Activated naive CD8-positive, alpha-beta T cell treated with anti-CD3 and anti-CD28 coated beads, Interleukin-2, amount 50 U/mL, for 24 hours (primary cell): ENCODE measurements at places on chromosomes 2 and 18.

DNA sequence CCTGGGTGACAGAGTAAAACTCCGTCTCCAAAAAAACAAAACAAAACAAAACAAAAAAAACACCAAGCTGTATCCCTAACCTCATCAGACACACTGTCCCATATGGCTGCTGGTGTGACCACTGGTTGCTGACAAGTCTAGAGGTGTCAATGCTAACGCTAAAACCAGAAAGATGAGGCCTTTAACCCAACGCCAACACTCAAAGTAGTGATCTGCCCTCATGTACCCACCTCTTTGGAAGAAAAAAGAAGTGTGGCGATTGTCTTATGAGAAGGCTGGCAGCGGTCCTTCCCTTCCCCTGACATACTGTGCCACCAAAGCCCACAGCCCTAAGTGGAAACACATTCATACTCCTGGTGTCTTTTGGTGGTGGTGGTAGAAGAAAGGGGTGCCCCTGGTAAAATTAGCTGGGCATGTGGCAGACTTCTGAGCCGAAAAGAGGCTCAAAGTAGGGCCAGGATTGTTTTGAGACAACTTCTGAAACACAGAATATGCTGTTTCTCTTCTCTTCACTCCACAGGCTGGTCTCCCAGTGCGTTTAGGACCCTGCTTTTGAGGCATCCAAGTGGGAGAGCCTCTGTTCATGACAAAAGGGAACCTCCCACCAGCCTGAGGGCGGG lies 9.8 kb downstream of the SERTAD2 start:
- DNase-seq: no peak

DNA sequence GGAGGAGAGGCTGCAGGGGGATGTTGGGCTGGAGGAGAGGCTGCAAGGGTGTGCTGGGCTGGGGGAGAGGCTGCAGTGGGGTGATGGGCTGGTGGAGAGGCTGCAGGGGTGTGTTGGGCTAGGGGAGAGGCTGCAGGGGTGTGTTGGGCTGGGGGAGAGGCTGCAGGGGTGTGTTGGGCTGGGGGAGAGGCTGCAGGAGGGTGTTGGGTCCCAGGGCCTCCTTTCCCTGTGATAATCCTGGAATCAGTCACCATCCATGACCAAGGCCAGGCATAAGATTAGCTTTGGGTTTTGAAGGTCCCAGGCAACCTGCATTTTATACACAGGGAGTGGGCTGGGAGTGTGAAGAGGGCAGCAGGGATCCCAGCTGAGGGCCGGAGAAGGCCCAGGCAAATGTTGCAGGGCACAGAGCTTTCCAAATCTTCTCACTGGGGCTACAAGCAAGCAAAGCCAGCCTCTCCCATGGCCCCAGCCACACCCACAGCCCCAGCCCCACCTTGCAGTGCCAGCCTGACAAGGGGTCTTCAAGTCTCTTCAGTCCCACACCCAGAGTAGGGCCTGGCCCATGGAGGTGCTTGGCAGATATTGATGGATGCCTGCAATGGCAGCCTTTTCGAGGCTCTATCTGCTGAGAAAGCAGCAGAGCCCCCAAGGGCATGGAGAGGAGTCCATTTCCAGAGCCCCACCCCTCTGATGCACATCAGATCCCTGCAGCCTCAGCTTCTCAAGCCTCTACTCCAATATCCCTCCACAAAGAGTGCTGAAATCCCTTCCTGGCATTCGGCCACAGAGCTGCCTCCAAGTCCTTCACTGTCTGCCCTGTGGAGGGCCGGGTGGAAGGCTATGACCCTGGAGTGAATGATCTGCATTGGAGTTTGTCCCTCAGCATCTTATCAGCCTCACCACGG lies 50.3 kb upstream of the GLI2 start:
- no peak for DNase-seq

DNA sequence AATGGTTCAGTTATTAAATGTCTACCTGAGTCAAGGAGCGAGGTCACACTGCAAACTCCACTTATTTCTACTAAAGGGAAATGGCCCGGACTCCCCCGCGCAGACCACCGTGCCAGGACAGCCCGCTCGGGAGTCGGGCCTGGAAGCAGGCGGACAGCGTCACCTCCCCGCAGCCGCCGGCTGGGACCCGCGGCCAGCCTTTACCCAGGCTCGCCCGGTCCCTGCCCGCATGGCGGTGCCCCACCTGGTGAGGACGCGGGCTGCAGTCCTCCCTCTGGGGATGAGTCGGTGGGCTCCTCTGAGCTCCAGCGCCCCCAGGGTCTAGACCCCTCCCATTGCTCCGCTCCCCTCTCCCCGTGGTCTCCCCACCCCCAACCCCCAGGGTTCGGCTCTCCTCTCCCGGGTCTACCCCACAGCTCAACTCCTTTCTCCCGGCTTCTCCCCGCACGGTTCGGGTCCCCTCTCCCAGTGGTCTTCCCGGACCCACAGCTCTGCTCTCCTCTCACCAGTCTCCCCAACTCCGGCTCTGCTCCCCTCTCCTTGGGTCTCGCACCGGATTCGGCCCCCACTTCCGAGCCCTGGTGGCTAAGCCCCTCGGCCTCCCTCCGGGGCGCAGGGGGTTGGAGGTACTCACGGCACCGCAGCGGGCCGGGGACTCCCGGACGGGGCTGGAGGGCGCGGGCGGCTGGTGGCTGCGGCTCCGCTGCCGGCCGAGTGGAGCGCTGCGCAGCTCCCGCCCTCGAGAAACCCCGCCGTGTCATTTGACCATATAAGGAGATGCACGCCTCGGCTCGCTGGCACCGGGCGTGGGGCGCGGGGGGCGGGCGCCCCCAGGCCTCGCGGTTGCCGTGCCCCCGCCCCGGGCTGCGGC lies at the start of gene FHL2:
TSS of gene FHL2 (minus strand) at position 716 of the 871 bp plus-strand sequence. CDS start 12,535 bp downstream, outside the sequence.
- peak; percentile 75 for DNase-seq

- DNase-seq: no peak
Measured at GRCh38 chr2:46334389-46335271, 37.4 kb downstream of the EPAS1 start.

DNA sequence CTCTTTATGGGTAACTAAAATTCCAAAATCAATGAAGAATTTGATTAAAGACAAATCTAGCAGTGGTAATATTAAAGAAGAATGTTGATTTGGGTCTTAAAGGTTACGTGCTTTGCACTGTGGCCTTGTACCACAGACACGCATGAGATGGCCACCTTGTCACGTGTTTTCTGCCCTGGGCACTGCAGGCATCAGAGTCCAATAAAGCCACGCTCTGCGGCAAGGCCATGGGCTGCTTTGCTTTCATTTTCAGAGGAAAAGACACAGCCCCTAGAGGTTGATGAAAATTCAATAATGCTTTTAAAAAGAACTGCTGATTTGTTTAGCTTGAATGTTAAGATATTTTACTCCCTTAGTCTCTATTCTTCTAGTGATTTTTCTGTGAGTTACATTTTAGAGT lies 30.4 kb downstream of the AOX1 start:
- no peak for DNase-seq

DNA sequence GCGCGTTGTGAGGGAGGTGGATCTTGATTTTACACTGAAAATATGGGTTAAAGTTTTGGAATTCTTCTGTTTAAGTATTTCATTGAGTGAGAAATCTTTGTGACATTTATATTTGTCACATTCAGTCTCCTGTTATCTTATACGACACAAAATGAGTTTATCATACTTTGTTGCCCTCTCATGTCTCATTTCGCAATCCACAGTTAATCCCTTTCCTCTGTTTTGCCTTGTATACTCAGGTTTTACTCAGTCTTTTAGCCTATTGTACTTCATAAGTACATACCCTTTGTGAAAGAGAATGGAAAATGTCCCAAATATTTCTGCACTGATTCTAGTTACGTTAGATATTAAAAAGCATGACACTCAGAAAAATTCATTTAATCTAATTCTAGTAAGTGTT lies 142.7 kb downstream of the ATP9B start:
- no peak for DNase-seq

GRCh38 chr2:227163998-227164762 lies at the start of the genes COL4A3 and COL4A4:
TSS of gene COL4A3 (plus strand) at chr2:227164624. CDS start at chr2:227164727, 103 bp downstream.
TSS of gene COL4A4 (minus strand) at chr2:227164205. CDS start at chr2:227147483, 16,722 bp downstream.
- DNase-seq: peak; percentile 6

- DNase-seq: no peak
Measured at GRCh38 chr2:153864022-153864421, 7.7 kb upstream of the GALNT13 start.

GRCh38 chr2:10343658-10344057 lies 41.0 kb downstream of the HPCAL1 start:
- DNase-seq: no peak

- no peak for DNase-seq
Measured at GRCh38 chr2:152632736-152633135, 84.5 kb downstream of the PRPF40A start.

- DNase-seq: no peak
Measured at GRCh38 chr2:104851291-104852089, 2.4 kb upstream of the POU3F3 start.

GRCh38 chr2:241357531-241357930 lies 1.4 kb downstream of the FARP2 start:
- no peak for DNase-seq

DNA sequence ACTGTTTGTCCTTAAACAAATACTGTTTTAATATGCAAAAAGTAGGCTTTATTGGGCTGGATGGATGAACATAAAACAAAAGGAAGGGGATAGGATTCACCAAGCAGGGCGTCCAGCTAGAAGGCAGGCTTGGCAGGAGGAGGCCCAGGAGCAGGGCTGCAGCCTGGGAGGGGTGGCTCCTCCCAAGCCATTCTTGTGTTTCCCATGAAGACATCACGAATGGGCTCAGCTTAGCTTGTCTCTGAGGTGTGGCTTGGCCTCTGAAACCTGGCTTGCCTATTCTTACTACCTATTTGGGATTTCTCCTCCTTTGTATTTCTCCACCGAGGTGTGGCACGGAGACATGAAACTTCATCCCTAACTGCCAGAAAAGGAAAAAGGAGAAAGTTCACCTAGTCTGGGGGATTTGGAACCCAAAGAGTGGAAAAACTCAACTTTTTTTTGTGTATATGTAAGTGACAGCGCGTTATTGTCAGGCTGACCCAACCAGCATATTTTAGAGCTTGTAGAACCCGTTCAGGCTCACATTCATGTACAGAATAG lies 481.9 kb upstream of the SPRED2 start:
- DNase-seq: no peak

DNA sequence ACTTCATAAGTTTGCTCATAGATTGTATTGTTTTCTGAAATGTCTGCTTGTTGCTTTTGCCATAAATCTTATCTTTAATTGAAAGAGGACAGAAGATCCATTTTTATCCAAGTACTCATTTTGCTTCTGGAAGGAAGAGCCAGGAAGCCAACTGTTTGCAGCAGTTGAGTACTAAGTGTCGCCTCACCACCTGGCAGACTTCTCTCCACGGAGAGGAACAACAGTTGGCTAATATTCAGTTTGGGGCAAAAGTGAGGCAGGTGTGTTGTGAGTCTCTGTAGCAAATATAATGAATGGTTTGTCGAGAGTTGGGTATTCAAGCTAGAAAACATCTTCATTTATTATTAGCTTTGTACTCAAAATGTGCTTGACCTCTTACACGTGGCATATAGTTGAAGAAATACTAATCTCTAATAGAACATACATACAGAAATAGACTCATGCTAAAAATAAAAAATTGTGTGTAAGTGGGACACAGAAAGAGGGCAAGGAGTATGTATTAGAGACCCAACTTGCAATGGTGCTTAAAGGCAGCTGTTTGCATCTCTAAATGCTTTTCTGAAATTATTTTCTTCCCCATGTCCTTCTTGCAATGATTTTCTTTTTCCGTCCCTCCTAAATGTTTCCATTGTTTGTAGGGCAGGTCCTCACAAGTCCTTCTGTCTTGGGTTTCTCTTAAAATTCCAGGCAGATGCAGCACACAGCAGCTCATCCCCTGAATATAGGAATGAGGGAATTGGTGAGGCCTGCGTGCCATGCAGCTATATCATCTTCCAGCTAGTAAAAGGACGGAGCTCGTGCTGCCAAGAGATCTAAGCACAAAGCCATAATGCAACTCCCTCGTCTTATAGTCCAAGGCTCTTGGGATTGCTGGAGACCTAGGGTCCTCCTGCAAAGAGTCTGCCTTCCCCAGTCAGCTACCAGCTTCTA lies 44.8 kb upstream of the MAP3K20 start:
- DNase-seq: no peak

DNA sequence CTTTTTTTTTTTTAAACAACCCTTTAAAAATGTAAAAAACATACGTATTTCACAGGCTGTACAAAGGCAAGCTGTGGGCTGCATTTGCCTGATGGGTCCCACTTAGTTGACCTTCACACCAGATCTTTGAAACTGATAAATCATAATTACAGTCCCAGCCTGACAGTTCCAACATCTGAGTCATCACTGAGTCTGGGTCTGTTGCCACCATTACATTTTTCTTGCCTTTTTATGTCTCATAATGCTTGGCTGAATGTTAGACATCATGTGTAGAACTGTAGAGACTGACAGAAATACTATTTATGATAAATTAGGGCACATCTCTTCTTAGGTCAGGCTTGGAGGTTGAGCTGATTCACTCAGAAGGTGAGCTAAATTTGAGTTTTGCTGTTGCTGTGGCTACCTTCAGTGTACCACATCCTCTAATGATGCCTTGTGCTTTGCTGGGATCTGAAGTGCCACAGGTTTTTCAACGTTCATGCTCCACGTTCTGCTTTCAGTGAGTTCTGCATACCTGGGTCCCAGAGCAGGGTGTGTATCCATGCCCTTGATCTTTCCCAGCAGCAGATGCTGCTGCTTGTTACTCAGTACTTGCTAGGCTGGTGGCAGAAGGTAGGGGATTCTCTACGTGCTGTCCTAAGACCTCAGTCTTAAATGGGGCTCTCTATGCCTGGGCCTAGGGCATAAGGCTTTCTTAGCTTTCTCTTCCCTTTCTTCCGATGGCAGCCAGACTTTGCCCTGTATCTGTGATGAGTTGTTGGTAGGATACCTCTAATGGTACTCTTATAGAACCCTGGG lies 160.6 kb upstream of the SMAD7 start:
- no peak for DNase-seq

DNA sequence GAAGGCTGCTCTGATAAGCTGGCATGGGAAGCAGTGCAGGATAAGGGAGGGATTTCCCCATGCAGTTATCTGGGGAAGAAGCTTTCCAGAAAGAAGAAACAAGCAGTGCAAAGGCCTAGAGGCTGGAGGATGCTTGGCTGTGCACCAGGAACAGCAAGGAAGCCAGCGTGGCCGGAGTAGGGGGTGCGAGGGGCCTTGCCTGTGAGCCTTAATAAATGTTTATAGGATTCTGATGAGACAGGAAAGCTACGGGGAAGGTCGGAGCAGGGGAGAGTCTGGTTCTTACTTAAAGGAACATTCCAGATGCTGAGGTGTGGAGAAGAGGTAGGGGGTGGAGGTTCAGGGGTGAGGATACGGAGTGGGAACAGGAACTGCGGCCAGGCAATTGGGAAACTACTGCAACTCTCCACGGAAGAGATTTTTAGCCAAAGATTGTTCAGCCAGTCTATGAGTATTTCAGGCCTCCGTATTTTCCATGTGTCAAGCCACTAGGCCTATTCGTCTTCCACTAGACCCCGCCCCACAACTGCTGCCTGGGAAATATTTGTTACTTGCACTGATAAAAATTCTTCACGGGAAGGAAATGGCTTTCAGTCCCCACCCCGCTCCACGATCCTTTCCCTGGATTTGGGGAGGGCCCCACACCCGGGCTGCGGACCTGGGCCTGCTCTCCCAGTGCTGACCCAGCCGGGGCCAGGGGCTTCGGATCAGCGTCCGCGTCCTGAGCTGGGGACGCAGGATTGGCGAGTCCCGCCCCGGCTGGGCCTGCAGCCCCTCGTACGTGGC lies 516 bp downstream of the EIF2AK2 start:
- DNase-seq: peak; percentile 45

- no peak for DNase-seq
Measured at GRCh38 chr18:46433121-46433826, 223.7 kb downstream of the LOXHD1 start.
